Activated CD4-positive, CD25-positive, alpha-beta regulatory T cell treated with anti-CD3 and anti-CD28 coated beads, Interleukin-2, amount 50 U/mL, for 72 hours (primary cell): ENCODE measurements at places on chromosomes 5 and 9.

GRCh38 chr5:160479926-160480325 lies 58.3 kb downstream of the PTTG1 start:
- DNase-seq: no peak

GRCh38 chr5:120219988-120220387 lies 244.1 kb upstream of the PRR16 start:
- DNase-seq: no peak

DNA sequence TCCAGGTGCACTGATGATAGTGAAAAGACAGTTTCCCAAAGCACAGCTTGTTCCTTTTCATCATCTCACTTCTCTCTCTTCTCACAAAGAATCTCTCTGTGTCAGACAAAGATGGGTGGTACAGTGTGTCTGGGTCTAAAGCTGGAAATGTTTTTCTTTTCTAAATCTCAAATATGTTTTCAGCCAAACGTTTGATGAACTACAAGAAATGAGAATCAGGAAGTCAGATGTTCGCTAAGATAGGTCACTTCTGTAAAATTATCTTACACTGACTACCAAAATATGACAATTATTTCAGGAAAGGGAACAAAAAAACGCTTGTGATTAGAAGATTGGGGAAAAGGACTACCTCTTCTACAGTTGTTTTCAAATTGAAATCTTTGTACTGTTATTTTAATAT lies 708.8 kb downstream of the PTPRD start:
- no peak for DNase-seq

DNA sequence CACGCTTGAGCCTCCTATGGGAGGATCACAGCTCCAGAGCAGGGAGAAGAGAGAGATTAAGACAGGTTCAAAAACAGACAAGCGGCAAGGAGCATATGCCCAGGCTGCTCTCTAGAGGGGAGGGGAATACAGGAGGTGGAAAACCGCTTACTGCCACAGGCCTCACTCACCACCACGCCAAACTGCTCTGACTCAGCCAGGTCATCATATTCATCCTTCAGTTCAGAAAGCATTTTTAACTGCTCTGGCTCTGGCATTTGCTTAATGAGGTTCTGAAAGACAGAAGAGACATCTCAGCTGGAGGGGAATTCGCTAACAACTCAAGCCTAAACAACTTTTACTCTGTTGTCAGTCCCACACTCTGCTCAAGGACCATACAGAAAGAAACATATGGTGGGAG lies 40.1 kb downstream of the PCDHGC5 start:
- no peak for DNase-seq

GRCh38 chr9:128045831-128046230 lies 21.3 kb downstream of the NAIF1 start:
- DNase-seq: no peak

DNA sequence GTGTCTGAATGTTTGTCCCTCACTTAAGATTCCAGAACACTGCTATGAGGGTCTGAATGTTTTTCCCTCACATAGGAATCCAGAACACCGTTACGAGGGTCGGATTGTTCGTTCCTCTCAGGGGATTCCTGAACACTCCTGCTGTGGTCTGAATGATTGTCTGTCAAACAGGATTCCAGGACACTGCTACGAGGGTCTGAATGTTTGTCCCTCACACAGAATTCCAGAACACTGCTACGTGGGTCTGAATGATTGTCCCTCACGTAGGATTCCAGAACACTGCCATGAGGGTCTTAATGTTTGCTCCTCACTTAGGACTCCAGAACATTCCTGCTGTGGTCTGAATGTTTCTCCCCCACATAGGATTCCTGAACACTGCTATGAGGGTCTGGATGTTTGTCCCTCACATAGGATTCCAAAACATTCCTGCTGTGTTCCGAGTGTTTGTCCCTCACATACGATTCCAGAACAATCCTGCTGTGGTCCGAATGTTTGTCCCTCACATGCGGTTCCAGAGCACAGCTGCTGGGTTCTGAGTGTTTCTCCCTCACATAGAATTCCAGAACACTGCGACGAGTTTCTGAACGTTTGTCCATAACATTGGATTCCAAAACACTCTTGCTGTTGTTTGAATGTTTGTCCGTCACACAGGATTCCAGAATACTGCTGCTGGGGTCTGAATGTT lies 199.5 kb downstream of the FOXD4L6 start:
- no peak for DNase-seq

- DNase-seq: no peak
Observed at GRCh38 chr5:14457476-14457875, 124.1 kb upstream of the OTULINL start.

DNA sequence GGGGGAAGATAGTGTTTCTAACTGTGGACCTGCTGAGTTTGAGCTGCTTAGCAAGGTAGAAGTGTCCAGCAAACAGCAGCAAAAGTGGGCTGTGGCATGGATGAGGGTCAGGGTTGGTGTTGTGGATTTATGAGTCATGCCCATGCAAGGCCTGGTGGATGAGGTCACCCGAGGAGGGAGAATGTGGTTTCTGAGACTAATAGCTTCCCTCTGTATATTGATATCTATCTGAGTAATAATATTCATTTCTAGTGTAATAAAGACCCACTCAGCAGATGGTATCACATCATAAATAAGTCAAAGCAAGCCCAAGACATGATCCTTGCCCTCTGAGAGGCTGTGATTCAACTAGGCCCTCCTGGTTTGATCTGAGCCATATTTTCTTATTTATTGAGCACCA lies 597.8 kb upstream of the CLINT1 start:
- no peak for DNase-seq

DNA sequence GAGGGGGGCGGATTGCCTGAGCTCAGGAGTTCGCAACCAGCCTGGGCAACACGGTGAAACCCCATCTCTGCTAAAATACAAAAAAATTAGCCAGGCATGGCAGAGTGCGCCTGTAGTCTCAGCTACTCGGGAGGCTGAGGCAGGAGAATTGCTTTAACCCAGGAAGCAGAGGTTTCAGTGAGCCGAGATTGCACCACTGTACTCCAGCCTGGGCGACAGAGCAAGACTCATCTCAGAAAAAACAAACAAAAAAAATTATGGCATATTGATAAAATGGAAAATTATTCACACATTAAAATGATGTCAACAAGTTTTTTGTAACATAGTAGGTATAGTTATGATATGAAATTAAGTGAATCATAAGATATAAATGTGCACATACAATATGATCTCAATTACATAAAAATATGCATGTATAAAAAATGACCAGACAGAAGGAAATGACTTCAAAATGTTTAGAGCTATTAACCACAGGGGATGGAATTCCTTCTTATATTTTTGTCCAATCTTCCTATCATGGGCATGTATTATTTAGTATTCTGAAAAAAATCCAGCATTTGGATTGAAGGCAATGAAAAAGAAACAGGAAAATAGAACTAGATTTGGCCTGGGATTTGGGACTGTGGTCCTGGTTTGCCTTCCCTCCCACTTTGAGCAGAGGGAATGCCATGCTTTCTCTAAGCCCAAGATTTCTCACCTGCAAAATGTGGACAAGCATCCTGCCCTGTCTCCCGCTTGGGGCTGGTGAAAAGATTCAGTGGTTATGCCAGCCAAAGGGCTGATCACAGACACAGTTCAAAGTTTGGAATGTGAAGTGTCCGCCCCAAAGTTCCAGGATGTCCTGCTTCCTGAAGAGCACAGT lies 19.5 kb downstream of the SPAAR start:
- DNase-seq: no peak

DNA sequence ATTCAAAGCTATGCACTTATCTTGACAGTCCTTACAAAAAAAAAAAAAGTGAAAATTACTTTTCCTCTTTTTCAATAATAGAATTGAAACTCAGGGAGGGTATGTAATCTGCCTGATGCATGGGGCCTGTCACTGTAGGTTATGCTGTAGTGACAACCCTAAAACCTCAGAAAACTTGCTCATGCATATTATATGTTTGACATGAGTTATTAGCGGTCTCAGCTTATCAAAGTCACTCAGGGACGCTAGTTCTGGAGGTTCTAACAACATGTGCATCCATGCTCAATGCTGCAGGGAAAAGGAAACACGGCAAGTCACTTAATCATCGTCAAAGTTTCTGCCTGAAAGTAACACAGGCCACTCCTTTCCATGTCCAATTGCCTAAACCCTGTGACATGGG lies 78.4 kb upstream of the TMEM252 start:
- no peak for DNase-seq

DNA sequence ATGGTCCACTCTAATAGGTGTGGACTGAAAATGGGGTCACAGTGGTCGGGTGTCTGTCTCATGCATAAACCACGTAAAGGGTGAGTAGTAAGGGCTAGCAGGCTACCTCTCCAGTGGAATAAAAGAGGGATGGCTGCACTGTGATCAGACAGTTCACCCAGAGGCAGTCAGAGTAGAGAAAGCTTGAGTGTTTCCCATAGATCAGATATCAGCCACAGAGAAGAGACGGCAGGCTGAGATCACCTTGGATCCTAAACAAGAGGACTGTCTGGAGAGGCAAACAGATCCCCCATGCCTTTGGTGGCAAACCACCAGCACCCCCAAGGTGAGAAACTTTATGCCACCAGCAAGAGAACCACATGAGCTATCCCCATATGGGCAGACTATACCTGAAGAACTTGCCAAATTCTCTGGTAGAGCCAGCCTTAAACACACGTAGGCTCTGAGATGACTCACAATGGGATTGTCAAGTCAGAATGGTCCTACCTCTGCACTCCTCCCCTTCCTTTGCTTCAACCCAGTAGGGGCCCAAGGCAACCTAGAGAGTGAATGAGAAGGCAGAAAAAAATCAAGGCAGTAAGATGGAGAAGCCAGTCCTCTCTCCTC lies 205.2 kb upstream of the MAP3K1 start:
- DNase-seq: no peak

DNA sequence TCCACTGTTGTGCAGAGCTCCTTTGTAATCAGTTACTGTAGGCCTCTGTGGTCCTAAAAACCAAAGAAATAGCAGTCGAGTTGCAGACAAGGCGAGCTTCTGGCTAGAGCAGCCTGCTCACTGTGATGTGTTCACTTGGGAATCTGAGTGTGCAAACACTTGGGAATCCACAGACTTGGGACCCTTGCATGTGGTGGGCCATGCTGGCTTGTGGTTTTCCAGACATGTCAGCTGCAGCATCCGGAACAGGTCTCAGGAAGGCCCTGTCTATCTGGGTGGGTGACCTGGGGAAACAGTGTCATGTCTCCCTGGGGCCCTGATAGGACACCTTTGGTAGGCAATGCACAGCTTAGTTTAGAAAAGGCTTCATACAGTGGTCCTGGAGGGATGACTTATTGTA lies 66.4 kb downstream of the WWC1 start:
- no peak for DNase-seq

- DNase-seq: no peak
Observed at GRCh38 chr5:139708434-139708861, 60.3 kb downstream of the CXXC5 start.

DNA sequence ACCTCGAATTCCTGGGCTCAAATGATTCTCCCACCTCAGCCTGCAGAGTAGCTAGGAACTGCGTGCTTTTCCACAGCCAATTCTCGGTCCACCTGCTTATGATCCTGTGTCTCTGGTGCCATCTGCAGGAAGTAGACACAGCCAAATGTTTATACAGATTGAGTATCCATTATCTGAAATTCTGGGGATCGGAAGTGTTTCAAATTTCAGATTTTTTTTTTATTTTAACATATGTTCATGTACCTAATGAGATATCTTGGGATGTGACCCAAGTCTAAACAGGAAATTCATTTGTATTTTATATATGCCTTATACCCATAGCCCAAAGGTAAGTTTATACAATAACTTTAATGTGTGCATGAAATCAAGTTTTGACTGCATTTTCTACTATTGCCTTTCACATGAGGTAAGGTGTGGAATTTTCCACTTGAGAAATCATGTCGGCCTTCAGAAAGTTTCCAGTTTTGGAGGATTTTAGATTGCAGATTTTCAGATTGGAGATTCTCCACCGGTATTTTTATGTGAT lies 89.5 kb downstream of the ESM1 start:
- no peak for DNase-seq

DNA sequence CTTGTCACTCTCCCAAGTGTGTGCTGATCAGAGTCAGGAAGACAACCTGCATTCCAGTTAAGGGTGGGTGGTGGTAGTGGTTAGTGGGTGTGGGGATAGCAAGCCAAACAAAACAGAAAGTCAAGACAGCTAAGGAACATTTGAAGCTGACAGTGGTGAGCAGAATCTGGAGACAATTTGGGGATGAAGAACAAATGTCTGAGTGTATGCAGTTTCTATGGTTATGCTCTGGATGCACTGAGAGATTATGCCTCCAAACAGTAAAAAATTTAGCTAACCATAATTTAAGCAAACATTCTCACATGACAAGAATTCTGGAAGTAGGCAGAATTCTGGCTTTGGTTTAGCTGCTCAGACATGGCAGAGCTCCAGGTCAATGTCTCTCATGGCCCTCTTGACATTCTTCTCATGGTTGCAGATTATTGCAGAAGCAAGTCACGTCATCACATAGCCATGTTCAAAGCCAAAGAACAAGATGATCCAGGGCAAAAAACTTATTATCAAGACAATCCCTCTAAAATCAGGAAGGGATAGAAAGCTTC lies 148.7 kb downstream of the LURAP1L start:
- no peak for DNase-seq

- DNase-seq: no peak
Observed at GRCh38 chr9:91839926-91840465, 110.0 kb downstream of the ROR2 start.

DNA sequence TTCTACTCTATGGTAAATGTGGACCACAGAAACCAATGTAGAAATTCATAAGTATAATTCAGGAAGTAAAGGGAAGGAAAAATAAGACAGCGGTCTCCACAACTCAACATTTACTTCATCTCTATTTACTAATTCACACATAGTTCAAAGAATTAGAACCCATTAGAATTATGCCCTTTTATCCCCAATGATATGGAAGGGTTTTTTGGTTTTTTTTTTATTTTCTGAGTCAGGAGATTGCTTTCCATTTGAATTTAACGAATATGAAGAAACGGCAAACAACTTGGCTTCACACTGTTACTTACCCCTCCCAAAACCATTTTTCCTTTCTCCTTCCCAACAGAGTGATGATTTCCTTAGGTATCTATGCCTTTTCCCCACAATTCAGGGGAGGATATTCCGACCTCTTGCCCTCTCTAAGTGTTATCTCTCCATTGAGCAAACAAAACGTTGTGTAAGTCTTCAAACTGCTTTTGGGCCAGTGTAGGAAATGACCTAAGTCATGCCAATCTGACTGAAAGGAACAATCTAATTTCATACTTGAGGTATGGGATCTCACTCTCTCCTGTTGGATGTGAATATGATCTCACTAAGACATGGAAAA lies 72.0 kb downstream of the CETN3 start:
- DNase-seq: no peak
